Colonic mucosa (tissue), 4 donors: ENCODE measurements at places on chromosomes 3 and 15. TPM values are rescaled to one million over a fixed set of nuclear protein-coding genes. Genes with fewer than 3 reads are reported as not detected.

Gene DNAJB11
- 72.5 TPM for total RNA-seq

Gene CRYBG3
- total RNA-seq, result 22.2 TPM

Gene POMGNT2
- total RNA-seq, result 11.0 TPM

- H3K4me3 ChIP-seq, result no peak overlapping the region
- no peaks in the 10 kb centered on the region for H3K36me3 ChIP-seq
- H3K4me1 ChIP-seq, result no peaks in the 10 kb centered on the region
These were observed 222.3 kb upstream of the EIF1B start for GRCh38 chr3:40086890-40087883.

GRCh38 chr15:34331809-34332208, 5.8 kb downstream of the SLC12A6 start:
- no peaks in the 10 kb centered on the region for H3K4me1 ChIP-seq
- H3K27ac ChIP-seq, result no peak overlapping the region
- no peaks in the 10 kb centered on the region for H3K27me3 ChIP-seq

DNA sequence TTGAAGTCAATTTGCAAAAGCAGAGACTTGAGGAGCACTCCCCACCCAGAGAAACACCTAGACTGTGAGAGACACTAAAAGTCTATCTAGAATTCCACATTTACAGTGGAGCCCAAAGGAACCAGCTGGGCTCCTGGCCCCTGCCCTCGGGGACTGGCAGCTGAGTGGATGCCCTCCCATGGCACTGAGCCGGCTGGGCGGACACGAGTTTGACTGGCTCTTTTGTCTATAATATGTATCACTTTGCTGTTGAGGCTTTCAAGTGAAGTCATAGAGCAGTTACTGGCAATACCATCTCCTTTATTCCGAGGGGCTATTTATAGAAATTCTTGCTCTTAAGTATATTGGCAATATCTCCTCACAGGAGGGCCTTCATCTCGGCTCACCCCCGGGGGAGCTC, 65.8 kb upstream of the TNFAIP8L3 start:
- no peak overlapping the region for H3K27ac ChIP-seq
- no peak for DNase-seq
- no peak overlapping the region for H3K4me3 ChIP-seq
- no peaks in the 10 kb centered on the region for H3K27me3 ChIP-seq
